ENCODE measurements at places on chromosomes 16 and 17.

DNA sequence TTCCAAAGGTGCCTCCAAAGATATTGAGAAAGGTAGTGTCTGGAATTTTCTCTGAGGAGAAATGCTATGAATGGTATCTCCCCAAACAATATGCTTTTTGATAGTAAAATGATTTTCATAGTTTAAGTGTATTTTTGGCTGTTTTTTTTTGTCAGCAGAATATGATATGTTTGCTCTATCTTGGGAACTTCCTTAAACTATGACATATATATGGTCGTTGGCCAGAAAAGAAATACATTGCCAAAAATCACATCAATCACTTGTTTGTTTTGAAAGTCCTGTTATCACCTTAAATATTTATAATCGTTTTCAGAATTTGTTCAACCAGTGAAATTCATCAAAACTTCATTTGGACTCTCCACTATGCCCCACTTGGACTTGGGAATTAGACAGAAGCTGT lies 816.9 kb downstream of the CDH11 start:
- DNase-seq = no peak

DNA sequence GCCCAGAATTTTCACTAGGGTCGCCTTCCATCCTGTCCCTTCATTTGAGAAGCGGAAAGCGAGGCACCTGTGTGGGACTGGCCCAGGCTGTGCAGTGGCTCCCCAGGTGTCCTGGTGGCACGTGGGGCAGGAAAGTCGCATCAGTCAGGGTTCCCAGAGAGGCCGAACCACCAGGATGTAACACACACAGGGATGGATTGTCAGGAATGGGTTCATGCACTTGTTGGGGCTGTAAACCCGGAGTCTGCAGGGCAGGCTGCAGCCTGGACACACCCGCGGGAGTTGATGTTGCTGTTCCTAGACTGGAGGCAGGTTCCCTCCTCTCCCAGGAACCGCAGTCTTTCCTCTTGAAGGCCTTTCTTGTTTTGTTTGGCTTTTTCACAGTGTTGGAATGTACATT lies 30.7 kb upstream of the RPTOR start:
- no peak for DNase-seq

- DNase-seq = peak; percentile 96
Measured at GRCh38 chr16:89574681-89575246, 794 bp upstream of the CPNE7 start.

DNA sequence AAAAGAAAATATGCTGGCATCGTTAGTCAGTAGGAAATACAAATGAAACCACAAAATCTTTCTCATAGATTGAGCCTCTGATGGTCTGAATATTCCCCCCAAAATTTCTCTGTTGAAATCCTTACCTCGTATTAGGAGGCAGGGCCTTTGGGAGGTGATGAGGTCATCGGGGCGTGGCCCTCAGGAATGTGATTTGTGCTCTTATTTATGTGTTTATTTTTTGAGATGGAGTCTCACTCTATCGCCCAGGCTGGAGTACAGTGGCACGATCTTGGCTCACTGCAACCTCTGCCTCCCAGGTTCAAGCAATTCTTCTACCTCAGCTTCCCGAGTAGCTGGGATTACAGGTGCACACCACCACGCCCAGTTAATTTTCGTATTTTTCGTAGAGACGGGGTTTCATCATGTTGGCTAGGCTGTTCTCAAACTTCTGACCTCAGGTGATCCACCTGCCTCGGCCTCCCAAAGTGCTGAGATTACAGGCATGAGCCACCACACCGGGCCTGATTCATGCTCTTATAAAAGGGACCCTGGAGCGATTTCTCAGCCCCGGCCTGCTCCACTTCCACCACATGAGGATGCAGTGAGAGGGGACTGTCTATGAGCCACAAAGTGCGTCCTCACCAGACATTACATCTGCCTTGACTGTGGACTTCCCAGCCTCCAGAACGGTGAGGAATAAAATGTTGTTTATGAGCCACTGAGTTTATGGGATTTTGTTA lies 53.1 kb downstream of the DNAH17 start:
- no peak for DNase-seq

DNA sequence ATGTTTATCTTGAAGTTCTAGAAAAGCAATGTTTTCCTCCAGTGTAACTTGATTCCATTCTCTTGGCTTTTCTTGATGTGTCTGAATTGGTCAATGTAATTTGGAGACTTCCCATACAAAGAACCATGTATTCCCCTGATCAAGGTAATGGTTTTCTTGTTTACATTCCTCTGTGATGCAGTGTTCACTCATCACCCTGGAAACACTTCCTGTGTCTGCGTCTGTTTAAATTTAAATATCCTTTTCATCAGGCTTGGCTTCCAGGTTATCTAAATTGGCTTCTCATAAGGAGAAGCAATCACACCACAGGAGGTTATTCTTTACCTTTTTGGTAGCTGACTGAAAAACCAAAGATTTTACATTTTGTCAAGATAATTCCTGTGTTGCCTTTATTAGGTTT lies 237.3 kb upstream of the WSCD1 start:
- DNase-seq = no peak

DNA sequence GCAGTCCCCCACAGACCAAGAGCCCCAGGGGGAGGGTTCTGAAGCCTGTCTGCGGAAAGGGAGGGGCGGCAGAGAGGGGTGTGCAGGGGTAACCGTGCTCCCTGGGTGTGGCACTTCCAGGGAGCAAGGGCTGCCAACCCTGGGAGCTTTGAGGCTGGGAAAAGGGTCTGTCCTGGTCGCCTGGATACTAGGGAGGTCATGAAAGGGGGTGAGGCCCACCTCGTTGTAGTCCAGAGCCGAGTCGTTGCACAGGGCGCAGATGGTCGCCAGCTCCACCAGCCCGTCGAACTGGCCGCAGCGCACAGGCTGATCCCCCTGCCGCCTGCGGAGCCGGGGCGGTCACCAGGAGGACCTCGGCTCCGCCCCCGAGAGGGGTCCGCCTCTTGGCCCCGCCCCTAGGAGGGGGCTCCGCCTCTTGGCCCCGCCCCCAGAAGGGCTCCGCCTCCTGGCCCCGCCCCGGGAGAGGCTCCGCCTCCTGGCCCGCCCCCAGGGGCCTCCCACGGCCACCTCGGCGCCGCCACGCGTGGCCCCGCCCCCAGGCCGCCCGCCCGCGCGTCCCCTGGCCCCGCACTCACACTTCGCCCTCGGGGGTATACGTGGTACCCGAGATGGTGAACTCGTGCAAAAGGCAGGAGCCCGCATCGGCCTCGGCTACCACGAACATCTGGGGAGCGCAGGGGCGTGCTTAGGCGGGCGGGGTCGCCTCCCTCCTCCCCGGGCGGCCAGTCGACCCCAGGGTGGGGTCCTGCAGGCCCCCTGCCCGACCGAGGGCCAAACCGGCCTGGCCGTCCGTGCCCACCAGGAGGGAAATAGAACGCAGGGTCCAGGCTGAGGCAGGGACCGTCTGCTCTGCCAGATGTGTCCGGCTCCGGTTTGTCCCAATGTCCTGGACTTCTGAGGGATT lies 19.5 kb downstream of the ATP2A3 start:
- peak; percentile 74 for DNase-seq

- no peak for DNase-seq
Measured at GRCh38 chr16:21654881-21655280, 2.5 kb upstream of the IGSF6 start.

- no peak for DNase-seq
Measured at GRCh38 chr17:62657690-62658089, 30.2 kb downstream of the MRC2 start.

- DNase-seq = no peak
Measured at GRCh38 chr17:66737524-66737923, 97.4 kb upstream of the CACNG5 start.

DNA sequence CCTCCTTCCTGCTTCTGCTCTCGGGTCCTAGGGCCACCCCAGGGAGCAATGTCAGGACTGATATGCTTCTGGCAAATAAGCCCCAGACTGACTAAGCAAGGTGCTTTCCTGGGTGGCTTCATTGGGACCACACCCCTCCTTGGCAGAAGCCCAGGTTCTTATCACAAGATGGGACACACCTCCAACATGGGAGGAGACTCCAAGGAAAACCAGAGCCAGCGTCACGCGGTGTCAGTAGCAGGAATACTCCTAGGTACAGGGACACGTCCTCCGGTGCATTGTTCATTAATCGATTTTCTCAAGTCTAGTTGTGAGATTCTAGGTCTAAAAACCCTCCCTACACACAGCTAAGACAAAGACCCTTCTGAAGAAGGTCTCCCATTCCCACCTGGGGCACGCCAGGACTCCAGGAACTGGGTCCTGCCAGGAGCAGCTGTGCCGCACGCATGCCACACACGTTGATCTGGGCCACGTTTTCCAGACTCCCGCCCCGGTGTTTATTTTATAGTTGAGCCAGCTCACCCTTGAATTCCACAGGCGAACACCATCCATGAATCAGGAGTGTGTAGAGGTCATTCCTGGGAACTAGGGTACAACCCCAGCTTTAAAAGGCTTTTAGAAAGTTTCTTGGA lies 30.8 kb downstream of the FA2H start:
- DNase-seq = no peak

GRCh38 chr17:81991684-81992305 lies 14.4 kb downstream of the ASPSCR1 start:
- DNase-seq = no peak

GRCh38 chr17:74123866-74124444 lies 79.5 kb upstream of the RPL38 start:
- no peak for DNase-seq

GRCh38 chr16:88077328-88078108 lies 126.3 kb downstream of the BANP start:
- no peak for DNase-seq

GRCh38 chr17:50198026-50198669 lies 3.3 kb downstream of the COL1A1 start:
- DNase-seq = no peak

GRCh38 chr16:5478036-5478435 lies 380.4 kb upstream of the EEF2KMT start:
- no peak for DNase-seq

DNA sequence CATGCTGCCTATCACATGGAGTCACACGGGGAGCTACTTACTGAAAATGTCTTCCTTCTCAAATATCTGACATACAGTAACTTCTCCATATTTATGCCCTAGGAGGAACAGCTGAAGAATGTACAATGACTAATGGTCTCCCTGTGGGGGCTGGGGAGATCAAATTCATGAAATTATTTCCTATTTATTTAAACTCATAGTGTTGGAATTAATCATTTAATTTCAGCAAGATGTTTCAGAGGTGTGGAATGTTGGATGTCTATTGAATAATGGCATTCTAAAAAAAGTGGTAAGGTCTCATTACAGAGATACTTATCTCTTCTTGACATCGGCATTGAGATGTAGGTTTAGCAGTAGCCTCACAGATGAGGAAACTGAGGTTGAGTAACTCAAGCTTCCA lies 214.3 kb upstream of the CDH11 start:
- DNase-seq = no peak

DNA sequence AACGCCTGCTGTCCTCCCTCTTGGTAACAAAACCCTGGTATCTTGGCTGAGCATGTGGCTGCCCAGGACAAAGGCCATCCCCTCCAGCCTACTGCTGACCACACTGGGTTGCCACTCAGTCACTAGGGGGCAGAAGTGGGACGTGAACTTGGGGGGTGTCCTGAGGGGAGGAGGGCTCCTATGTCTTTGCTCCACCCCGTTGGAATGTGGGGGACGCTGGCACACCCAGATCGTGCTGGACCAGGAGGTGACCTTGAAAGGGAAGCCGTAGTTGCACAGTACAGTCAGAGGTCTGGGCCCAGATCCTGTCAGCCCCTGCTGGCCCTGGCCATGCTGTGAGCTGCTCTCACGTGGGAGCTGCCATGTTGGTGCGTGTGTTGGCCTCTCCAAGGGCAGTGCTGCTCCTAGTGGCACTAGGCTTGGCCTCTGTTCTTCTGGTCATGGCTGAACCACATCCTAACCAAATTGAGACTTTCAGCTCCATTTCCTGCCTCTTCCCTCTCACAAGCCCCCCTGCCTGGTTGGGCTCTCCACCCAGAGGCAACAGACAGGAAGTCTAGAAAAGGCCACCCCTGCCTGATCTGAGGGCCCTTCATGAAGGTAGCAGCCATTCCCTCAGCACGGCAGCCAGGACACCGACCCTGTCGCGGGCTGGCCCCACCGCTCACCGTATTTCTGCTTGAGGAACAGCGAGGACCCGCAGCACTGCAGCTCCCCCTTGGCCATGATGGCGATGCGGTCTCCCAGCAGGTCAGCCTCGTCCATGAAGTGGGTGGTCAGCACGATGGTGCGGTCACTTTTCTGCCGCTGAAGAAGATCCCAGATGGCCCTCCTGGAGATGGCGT lies 29.0 kb upstream of the RNPS1 start:
- DNase-seq = no peak

DNA sequence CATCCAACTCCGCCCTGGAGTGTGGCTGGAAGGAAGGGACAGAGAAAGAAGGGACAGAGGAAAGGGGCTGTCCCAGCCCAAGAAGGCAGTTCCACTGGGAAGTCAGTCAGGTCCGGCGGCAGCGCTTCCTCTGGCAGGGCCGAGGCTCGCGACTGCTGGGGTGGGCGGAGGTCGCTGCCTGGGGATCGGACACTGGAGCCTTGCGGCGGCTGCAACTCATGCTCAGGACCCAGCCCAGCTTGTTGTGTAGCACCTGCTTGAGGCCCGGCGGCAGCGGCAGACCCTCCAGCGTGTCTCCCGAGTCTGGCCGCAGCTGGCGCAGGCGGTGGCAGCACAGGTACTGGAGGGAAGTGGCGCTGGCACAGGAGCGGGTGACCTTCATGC lies 4.0 kb upstream of the MRPS34 start:
- no peak for DNase-seq

GRCh38 chr17:35801583-35802224 lies 6.3 kb upstream of the MMP28 start:
- no peak for DNase-seq

GRCh38 chr17:83085103-83085502 lies 5.7 kb downstream of the METRNL start:
- no peak for DNase-seq

- no peak for DNase-seq
Measured at GRCh38 chr17:7886227-7887037, 2.2 kb upstream of the CHD3 start.

GRCh38 chr17:62998665-62999393 lies 32.8 kb downstream of the TANC2 start:
- DNase-seq = no peak

GRCh38 chr16:9136596-9136995 lies 45.2 kb downstream of the HAPSTR1 start:
- DNase-seq = no peak

DNA sequence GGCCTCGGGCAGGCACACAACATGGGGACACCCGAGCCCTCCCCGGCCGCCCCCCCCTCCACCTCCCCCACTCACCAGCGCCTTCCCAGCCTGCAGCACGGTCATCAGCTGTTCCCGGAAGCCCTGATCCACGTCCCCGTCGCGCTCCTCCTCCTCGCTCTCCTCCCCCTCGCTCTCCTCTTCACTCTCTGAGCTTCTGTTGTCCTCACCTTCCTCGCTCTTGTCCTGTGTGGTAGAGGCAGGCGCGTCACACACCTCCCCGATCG lies 10.3 kb downstream of the MYBBP1A start:
- no peak for DNase-seq

DNA sequence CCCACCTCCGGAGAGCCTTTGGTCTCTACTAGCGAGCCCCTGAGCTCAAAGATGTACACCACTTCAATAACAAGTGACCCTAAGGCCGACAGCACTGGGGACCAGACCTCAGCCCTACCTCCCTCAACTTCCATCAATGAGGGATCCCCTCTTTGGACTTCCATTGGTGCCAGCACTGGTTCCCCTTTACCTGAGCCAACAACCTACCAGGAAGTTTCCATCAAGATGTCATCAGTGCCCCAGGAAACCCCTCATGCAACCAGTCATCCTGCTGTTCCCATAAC lies 702 bp downstream of the SPN start:
- DNase-seq = no peak

GRCh38 chr16:30838876-30839471 lies 52.0 kb upstream of the ZNF629 start:
- DNase-seq = no peak

Measured in GM12891 (cell line).